Activated T-cell treated with anti-CD3 and anti-CD28 coated beads, Interleukin-2, amount 50 U/mL, for 72 hours (primary cell): ENCODE measurements at places on chromosomes 1 and 21. TPM values are rescaled to one million over a fixed set of nuclear protein-coding genes. Genes with fewer than 3 reads are reported as not detected.

DNA sequence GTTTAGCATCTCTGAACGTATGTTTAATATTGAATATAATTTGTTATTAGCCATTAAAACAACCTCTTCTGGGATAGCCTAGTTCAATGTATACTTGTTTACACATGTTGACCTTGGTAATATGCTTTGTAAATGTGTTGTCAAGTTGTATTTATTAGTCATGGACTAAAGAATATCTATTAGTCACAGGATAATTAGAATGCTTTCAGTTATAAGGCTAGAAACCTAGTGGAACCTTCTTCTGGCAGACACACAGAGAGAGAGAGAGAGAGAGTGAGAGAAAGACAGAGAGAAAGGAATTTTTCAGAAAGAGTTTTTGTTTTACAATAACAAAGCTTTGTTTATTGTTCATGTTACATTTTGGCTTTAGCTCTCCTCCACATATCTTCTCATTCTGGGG is 181.1 kb upstream of the APP start:
- no peak overlapping the region for H3K27ac ChIP-seq
- DNase-seq = no peak
- H3K4me1 ChIP-seq = no peaks in the 10 kb centered on the region
- H3K27me3 ChIP-seq = no peaks in the 10 kb centered on the region

GRCh38 chr1:198481661-198482060 is 58.8 kb downstream of the ATP6V1G3 start:
- no peak overlapping the region for H3K27ac ChIP-seq
- no peaks in the 10 kb centered on the region for H3K4me1 ChIP-seq
- DNase-seq = no peak
- peaks cover 2% of the 10 kb centered on the region for H3K36me3 ChIP-seq
- H3K4me3 ChIP-seq = no peak overlapping the region

- H3K27ac ChIP-seq = no peak overlapping the region
- H3K4me3 ChIP-seq = no peak overlapping the region
- no peaks in the 10 kb centered on the region for H3K27me3 ChIP-seq
- DNase-seq = no peak
- H3K4me1 ChIP-seq = no peaks in the 10 kb centered on the region
These were observed 757.3 kb downstream of the LTN1 start for GRCh38 chr21:28235169-28235895.

DNA sequence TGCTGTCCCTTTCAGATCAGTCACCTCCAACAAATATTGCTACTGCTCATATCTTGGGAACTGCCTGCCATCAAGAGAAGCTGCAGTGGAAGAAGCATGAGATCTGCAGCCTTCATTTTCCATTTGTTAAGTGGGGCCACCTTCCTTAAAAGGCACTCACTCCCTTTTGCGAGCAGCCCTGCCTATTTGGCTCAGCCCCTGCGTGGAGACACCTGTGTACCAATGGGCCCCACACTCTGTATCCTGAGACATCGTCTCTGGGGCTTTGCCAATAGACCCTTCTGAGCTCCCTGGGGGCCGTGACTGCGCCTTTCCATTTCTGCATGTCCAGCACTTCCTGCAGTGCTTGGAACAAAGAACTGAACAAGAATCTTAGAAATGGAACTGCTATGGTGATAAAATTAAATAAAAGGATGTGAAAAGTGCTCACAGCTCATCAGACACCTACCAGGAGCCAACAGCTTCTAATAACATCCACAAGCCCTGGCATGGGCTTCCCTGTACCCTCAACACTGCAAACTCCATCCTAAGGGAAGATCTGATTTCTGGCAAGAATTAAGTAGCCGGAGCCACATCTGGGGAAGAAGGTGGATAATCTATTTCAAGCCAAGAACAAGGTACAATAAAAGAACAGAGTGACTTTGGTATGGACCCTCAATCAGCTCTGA is 36.7 kb downstream of the PARP1 start:
- H3K4me3 ChIP-seq = no peak overlapping the region
- H3K36me3 ChIP-seq = peaks cover 33% of the 10 kb centered on the region
- no peak for DNase-seq
- no peaks in the 10 kb centered on the region for H3K27me3 ChIP-seq
- no peaks in the 10 kb centered on the region for H3K4me1 ChIP-seq

- H3K4me3 ChIP-seq = peak overlapping the region; percentile 65
- peaks cover 11% of the 10 kb centered on the region for H3K4me1 ChIP-seq
- no peaks in the 10 kb centered on the region for H3K36me3 ChIP-seq
- H3K27me3 ChIP-seq = no peaks in the 10 kb centered on the region
- no peak overlapping the region for H3K27ac ChIP-seq
- peak; percentile 63 for DNase-seq
These were observed 86.4 kb downstream of the FAF1 start for GRCh38 chr1:50873458-50874187.

DNA sequence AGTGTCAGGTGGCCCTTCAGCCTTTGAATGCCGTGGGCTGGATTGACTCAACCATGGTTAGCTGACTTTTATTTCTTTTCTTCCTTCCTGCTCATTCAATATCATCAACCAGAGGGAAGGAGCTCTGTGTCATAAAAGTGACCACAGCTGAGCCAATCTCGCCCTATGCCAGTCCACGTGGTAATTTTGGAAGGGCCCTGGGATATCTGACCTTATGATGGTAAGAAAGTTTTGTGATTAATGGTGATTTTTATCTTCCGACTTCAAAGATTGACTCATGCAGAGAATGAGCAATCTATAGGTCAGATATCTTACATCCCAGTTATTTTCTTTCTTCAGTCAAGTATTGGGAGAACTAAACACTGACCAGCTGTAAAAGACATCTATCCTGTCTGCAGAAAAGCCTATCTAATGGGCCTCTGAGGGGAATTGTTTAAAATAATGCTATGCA is 170.3 kb downstream of the ZC3H11B start:
- no peak overlapping the region for H3K4me3 ChIP-seq
- H3K4me1 ChIP-seq = no peaks in the 10 kb centered on the region
- H3K36me3 ChIP-seq = no peaks in the 10 kb centered on the region
- no peak overlapping the region for H3K27ac ChIP-seq
- DNase-seq = no peak
- peaks cover 12% of the 10 kb centered on the region for H3K27me3 ChIP-seq

DNA sequence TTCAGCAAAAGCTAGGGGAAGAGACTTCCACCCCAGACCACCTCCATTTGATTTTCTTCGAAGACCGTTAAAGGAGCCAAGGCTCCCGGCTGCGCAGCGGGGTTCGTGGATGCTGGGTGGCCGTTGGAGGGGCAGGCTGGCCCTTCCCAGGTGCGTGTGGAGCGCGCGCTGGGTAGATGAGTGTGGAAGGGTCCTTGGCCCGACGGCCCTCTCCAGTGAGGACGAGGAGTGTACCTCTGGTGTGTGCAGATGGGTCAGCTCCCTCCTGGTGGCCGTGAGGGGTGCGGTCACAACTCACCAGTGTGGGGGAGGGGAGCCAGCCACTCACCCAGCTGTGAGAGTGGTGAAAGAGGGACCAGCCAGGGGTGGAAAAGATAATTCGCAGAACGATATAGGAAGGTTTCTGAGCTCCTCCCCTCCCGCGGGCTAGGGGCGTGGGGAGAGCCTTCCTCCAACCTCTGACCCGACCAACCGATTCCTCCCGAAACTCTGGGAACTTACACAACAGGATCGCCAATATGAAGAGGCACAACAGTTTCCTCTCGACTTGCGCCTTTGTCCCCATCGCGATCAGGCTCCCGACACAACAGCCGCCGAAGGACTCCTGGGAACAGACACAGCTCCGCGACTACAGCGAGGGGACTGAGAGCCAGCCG is at the start of gene F11R:
F11R (minus strand) TSS at position 644 of the 656 bp plus-strand sequence; CDS start at position 565, 79 bp downstream.
- H3K27ac ChIP-seq = peak within 1 kb of the TSS; percentile 70
- peak; percentile 42 for DNase-seq
- peaks cover 58% of the 10 kb centered on the region for H3K4me1 ChIP-seq
- H3K27me3 ChIP-seq = peaks cover 7% of the 10 kb centered on the region
- H3K4me3 ChIP-seq = peak within 1 kb of the TSS; percentile 88

DNA sequence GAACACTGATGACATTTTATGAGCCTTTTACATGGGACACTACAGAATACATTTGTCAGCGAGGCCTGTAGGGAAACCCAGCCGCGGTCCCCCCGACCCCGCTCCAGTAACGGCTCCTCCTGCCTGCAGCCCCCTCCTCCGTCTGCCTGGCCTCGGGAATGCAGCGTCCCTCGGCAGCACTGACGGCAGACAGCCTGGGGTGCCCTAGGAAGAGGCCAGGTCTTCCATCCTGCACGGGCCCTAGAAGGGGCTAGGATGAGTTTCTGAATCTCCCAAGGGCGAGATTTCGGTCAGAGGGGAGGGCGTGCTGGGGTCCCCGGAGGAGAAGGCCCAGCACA is 8.4 kb downstream of the SAMD11 start:
- H3K36me3 ChIP-seq = no peaks in the 10 kb centered on the region
- DNase-seq = no peak
- no peak overlapping the region for H3K4me3 ChIP-seq
- H3K27me3 ChIP-seq = peaks cover 18% of the 10 kb centered on the region
- H3K27ac ChIP-seq = no peak overlapping the region
- peaks cover 5% of the 10 kb centered on the region for H3K4me1 ChIP-seq

DNA sequence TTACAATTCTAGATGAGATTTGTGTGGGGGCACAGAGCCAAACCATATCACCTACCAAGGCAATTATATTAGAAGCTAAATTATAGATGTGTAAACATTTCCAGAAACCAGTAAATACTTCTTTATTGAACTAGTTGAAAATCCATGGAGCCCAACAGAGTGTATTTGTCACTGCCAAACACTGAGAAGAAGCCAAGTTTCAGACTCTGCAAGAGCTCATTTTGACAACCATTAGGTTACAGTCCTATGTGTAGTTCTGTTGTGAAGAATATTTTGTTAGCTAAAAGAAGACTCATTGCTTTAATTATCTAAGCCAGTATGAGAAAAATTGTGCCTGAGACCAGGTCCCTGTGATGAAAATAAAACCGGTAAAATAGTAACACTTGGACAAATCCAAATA is 358.9 kb upstream of the SGIP1 start:
- H3K27me3 ChIP-seq = peaks cover 28% of the 10 kb centered on the region
- no peak for DNase-seq
- H3K27ac ChIP-seq = no peak overlapping the region
- H3K4me3 ChIP-seq = no peak overlapping the region

GRCh38 chr1:7149080-7149838 is 364.0 kb downstream of the CAMTA1 start:
- H3K4me1 ChIP-seq = no peaks in the 10 kb centered on the region
- no peak for DNase-seq
- H3K27ac ChIP-seq = no peak overlapping the region
- no peak overlapping the region for H3K4me3 ChIP-seq
- no peaks in the 10 kb centered on the region for H3K36me3 ChIP-seq

- no peak for DNase-seq
- H3K36me3 ChIP-seq = no peaks in the 10 kb centered on the region
- H3K4me1 ChIP-seq = no peaks in the 10 kb centered on the region
- H3K4me3 ChIP-seq = no peak overlapping the region
- H3K27ac ChIP-seq = no peak overlapping the region
- H3K27me3 ChIP-seq = no peaks in the 10 kb centered on the region
These were observed 17.5 kb upstream of the VSIG8 start for GRCh38 chr1:159879977-159880376.

The COL9A2 gene
- 36.3 TPM for total RNA-seq

The SPATC1L gene
- total RNA-seq = 12.9 TPM

The CENPS gene
- total RNA-seq = 16.8 TPM

The TRPM2 gene
- 3.2 TPM for total RNA-seq
